Stimulated activated CD8-positive, alpha-beta memory T cell treated with anti-CD3 and anti-CD28 coated beads, Interleukin-4, amount 100 ng/mL, for 24 hours (primary cell): ENCODE measurements at places on chromosomes 2 and 18.

DNA sequence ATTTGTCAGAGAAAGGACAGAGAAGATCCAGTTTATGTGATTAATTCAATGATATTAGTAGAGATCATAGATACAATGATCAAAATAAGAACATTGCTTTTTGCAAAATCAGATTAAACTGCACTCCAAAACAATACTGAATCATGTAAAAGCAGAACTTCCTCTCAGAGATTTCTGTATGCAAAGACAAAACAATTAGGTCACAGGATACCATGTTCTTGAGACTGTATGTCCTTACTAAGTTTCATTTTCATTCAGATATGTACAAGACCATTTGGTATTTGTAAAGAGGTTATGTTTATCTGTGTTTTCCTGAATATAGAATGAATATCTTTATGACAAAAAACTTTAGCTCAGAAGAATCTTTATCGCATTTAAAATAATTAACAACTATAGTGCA, 161.8 kb downstream of the DLGAP1 start:
- no peak for DNase-seq

GRCh38 chr2:8927510-8928455, 75.7 kb downstream of the MBOAT2 start:
- no peak for DNase-seq

DNA sequence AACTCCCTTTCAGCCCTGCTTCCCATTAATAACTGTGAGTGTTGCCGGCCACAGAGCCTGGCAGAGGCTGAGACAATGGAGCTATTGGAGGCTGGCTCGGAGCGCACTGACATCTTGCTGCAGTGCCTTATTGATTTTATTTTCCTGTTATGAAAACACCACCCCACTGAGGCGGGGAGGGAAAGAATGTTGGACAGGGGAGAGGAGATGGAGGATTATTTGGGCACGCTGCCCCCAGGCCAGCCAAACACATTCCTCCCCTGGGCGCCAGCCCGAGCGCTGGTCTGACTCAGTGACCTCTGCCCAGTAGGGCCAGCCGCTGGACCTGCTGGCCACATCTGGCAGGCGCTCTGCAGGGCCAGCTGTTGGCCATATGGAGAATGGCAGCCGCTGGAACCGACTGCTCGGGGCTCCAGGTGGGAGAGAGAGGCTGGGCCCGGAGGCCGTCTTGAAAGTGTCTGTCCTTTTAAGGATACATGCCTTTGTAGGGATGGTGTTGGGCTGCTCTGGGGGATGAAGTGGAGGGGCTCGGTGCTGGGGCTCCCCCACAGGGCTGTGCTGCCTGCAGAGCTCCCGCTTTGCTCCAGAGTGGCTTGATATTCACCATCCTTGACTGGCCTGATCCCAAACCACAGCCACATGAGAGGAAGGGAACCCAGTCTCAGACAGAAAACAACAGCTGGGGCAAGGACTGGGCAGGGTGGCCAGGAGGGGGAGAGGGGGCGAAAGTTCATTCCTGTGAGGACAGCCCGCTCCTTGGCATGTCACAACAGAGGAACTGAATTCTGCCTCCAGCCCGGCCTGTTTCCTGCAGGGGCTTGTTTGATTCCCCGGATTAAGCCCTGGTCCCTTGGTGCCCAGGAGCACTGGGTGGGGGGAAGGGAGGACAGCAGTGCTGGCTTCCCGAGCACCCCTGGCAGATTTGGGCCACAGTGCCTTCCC, 179.0 kb downstream of the KLHL29 start:
- no peak for DNase-seq

GRCh38 chr2:197386242-197386641, 48.6 kb downstream of the SF3B1 start:
- no peak for DNase-seq

- no peak for DNase-seq
Measured at GRCh38 chr2:113114996-113115395, 12.4 kb upstream of the IL1RN start.

DNA sequence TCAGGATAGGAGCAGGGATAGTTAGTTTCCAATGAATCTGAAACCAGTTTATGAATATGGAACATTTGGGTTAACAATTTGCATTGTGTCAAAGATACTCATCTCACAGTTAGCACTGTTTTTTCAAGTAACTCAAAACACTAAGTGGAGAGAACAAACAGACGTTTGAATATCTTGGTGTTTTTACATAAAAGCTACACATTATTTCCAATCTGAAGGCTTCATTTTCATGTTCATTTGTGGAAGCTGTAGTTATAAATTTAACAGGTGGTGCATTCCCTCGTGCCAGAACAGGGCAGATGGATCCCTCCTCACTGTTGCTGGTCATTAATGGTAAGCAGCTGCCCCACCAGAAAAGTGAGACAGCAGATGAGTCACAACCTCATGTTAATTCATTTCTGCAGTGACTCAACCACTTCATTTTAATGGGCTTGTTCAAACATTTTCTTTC, 286.9 kb downstream of the TMX3 start:
- DNase-seq: no peak

DNA sequence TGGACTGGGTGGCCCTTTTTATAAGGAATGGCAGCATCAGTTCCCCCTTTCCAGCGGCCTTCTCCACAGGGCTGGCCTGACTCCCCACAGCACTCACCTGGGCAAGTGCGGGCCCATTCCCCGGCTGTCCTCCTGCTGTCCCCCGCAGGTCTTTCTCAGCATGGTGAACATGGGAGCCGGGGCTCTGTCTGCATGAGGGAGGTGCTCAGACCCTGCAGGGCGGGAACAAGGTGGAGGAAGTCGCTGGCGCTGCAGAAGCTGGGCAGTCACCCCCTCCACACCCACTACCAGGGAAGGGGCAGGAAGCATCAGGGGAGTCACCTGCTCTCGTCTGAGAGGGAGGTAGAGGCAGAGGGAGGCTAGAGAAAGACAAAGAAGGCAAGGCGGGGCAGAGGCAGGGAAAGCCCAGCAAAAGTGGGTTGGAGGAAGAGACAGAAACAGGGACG, 12.2 kb downstream of the HES6 start:
- no peak for DNase-seq

DNA sequence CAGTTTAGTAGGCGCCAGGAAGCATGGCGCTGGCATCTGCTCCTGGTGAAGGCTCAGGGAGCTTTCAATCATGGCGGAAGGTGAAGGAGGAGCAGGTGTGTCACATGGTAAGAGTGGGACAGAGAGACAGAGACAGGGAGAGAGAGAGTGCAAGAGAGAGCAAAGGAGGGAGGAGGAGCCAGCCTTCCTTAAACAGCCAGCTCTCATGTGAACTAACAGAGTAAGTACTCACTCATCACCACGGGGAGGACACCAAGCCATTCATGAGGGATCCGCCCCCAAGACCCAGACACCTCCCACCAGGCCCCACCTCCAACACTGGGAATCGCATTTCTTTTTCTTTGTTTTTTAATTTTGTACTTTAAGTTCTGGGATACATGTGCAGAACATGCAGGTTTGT, 40.8 kb upstream of the CLASP1 start:
- DNase-seq: no peak

GRCh38 chr2:101854877-101855276, 136.9 kb upstream of the IL1R2 start:
- no peak for DNase-seq

DNA sequence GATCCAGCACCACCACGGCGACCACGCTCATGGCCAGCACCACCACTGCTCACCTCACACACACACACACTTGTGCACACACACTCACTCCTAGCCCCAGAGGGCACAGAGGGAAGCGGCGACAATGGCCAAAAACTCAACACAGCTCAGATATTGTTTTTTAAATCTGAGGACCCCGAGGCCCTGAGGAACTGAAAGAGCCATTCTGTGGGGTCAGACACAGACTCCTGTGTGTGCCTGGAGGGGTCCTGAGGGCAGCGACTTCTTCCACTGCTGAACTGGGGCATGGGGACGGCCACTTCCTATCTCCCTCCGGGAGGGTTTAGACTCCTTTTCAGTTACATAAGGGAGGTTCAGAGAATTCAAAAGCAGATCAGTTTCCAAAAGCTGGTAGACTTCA, 116.6 kb upstream of the PXDN start:
- no peak for DNase-seq

- DNase-seq: no peak
Measured at GRCh38 chr2:191917430-191917881, 70.6 kb upstream of the CAVIN2 start.

- DNase-seq: no peak
Measured at GRCh38 chr2:191360918-191361317, 115.7 kb downstream of the MYO1B start.

- DNase-seq: no peak
Measured at GRCh38 chr2:44916291-44916690, 25.2 kb upstream of the SIX3 start.

DNA sequence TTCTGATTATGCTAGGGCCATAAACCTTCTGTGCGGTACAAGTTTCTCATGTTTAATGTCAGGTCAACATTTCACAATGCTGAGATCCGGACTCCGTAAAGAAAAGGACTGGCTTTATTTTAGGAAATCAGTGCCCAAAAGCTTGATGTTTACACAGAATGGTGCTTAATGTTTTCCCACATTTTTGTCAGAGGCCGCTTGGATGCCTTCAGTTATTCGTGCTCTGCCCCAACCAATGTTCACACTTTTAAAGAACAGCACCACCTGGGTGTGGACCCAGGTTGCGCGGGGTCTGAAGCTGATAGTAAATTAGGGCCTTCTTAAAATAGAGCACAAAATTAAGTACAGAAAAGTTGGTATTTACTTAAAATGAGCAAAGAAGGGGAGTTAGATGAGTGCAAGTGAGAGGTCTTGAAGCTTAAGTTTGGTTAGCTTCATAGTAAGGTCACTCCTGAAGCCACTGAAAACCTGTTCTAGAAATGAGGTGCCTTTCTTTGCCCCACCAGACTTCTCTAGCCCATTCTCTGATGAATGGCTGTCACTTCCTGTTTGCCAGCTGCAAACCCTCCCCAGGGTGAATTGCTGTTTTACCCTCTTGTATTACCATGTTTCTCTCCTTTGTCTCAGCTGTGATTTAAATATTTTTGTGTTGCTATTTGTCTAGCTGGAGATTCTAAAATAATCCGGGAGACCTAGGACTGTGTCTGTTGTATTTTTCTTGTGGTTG, 20.5 kb downstream of the SLC3A1 start:
- DNase-seq: no peak

DNA sequence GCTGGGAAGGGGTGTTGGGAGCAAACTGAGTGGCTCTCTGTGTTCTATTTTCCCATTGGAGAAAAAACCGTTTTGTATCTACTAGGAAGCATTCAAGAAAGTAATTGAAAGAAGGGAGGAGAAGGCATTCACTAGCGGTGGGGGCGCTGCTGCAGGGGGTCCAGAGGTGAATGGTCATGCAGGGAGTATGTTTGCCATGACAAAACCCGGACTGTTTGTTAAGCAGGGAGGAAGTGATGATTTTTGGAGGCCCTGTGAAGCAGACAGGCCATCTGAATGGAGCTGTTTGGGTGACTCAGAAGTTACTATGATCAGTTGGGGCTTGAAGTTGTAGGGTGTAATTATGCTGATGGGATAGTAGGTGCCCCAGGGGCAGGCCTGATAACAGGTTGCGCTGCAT, 7.0 kb downstream of the TAF4B start:
- DNase-seq: no peak

- no peak for DNase-seq
Measured at GRCh38 chr18:37144921-37145320, 316.0 kb downstream of the KIAA1328 start.

GRCh38 chr2:102815285-102815684, 53.5 kb downstream of the TMEM182 start:
- no peak for DNase-seq

- no peak for DNase-seq
Measured at GRCh38 chr2:4358837-4359236, 655.5 kb downstream of the DCDC2C start.

DNA sequence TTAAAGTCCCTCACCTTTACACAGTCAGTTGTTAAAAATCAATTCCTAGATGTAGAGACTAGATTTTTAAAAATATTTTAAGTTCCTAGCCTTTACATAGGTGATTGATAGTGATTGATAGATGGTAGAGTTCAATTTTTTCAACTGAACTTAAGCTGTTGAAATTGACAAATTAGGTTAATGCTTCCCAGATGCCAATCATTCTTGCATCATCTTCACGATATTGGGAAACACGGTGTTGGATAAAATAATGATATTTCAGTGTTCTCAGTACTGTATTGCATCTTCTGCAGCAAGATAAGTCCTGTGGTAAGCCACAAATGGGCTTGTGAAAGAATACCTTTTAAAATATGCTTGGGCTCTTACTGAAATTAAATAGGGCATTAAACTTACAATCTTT, 667.6 kb downstream of the STK39 start:
- no peak for DNase-seq

- DNase-seq: no peak
Measured at GRCh38 chr2:233060980-233061590, 943 bp downstream of the INPP5D start.

- DNase-seq: no peak
Measured at GRCh38 chr2:109448207-109448606, 165.6 kb downstream of the SEPTIN10 start.

GRCh38 chr2:191656391-191656790, 21.5 kb upstream of the NABP1 start:
- no peak for DNase-seq

DNA sequence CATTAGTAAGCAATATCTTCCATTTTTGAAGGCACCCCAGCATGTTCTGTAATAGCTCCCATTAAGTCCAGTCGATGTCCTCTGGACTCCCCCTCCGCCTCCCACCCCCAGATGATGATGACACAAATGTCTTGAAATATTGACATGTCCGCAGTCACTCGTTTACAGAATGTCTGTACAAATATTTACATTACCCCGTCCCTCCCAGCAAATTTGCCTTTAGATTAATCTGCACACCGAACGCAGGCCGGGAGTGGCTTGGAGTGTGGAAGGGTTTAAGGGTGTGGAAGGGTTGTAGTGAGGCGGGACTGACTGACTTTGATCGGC, 853 bp upstream of the OSBPL6 start:
- no peak for DNase-seq

- no peak for DNase-seq
Measured at GRCh38 chr2:68282811-68283418, 30.6 kb upstream of the PPP3R1 start.

DNA sequence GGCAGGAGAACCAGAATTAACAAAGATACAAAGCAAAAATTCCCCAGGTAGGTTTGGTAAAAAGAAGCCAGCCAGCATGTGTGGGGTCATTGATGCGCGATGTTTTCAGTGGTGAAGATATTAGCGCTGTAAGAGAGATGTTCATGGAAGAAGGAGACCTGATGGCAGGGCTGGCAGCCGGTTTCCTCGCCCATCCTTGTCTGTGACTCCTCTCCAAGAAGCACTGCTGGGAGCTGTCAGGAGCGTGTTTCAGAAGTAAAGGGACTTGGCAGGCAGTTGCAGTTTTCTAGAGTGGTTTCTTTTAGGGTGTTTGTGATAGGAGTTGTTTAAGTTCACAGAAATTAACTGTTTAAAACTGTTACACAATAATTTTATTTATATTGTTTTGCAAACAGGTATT, 24.6 kb downstream of the TAF1B start:
- no peak for DNase-seq
